ENCODE measurements at places on chromosomes 1 and 21. TPM values are rescaled to one million over a fixed set of nuclear protein-coding genes. Genes with fewer than 3 reads are reported as not detected.

DNA sequence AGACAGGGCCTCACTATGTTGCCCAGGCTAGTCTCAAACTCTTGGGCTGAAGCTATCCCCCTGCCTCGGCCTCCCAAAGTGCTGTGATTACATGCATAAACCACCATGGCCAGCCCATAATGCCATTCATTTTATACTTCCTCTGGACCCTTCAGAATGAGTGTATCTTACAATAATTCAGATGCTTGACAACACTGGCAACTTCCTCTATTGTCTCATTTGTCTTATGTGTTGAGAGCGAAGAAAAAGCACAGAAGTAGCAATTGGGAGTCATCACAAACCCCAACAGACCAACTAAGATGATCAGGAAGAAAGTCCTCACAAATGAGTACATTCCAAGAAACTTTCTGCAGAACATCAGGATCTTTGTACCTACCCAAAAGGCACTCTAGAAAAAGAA, 191.9 kb downstream of the RERE start:
- no peak for DNase-seq

- no peak for DNase-seq
Observed at GRCh38 chr1:228982637-228983036, 247.4 kb downstream of the RHOU start.

DNA sequence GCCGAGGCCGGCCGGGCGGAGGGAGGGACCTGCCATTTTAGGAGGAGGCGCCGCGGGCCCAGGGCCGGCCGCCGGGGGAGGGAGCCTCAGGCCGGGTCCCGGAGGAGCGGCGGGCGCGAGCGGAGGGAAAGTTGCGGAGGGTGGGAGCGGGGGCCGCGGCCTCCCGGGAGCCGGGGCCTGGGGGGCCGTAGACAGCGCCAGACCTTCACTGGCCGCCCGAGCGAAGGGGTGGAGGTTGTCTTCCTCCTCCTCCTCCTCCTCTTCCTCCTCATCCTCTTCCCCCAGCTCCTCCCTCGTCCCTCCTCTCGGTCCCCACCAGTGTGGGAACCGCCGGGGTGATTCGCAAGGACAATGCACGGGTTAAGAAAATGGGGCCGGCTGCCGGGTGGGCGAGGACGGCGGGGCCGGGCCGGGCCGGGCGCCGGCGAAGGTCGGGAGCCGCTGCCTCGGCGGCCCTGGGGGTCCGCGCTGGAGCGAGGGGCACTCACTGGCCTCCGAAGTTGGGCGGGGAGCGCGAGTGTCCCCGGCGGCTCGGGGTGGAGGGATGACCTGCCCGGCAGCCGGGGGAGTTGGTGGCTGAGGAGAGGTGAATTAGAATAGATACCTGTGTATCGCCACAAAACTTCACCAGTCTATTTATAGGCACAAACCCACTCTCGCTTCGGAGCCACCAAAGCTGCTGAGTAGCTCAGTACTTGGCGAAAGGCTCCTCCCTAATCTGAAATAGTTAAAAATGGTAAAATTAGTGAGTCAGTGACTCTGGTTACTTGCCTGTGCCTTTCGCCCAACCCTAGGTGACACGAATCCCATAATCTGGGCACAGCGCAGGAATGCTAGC, 1.3 kb downstream of the DYRK1A start:
- no peak for DNase-seq

The SPRR4 gene
- not detected for total RNA-seq

The PRMT6 gene
- 21.5 TPM for total RNA-seq

Measured in pulmonary artery endothelial cell (primary cell).